Right renal pelvis (tissue), 4 donors: ENCODE measurements at places on chromosomes 16 and 17.

- DNase-seq: no peak
Measured at GRCh38 chr16:10979717-10980601, 35.6 kb downstream of the CLEC16A start.

- no peak for DNase-seq
Measured at GRCh38 chr16:70399951-70400350, 38.9 kb downstream of the ST3GAL2 start.

- no peak for DNase-seq
Measured at GRCh38 chr17:80374732-80375585, 40.0 kb upstream of the ENDOV start.

DNA sequence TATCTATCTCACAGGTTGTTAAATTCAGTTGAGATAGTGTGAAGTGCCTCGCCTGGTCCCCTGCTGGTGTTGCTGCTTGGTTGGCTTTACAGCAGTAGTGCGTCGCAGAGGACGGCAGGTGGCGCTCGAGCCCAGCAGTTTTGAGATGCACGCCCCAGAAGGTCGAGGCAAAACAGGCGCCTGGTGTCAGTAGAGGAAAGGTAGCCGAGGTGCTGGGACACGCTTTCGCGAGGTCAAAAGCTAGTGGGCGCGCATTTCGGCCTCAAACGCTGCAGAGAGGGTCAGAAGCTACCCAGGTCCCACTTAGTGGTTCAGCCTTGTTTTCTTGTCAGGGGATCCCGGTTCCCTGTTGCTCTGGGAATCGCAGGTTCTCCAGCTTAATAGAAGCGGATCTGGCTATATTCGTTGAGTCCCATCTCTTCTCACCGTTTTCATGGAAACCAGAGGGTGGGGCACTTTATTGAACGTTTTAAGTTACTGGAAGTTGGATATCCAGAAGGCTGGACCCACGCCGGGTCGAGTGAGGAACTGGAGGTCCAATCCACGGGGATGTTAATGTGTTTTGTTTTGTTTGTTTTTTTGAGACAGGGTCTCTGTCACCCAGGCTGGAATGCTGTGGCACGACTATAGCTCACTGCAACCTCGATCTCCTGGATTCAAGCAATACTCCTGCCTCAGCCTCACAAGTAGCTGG, 10.3 kb upstream of the ZFP90 start:
- peak; percentile 76 for DNase-seq

GRCh38 chr16:20901436-20902112, 1.0 kb downstream of the LYRM1 start:
- DNase-seq: no peak

- DNase-seq: no peak
Measured at GRCh38 chr17:6072157-6072556, 2.0 kb downstream of the WSCD1 start.

DNA sequence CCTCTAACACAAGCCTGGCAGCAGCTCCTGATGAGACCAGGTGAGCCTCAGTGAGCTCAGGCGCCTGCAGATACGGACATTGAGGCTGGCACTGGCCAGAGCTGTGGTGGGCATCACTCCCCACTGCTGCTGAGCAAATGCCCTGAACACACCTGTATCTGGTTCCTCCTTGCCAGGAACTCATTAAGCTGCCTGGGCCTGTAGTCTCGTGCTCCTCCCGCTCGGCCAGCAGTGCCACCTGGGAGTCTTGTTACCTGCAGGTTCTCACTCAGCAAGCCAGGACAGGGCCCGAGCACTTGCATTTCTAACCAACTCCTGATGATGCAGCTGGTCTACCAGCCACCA, 13.3 kb downstream of the EIF4A3 start:
- DNase-seq: no peak

GRCh38 chr17:17902376-17902775, 65.6 kb upstream of the SREBF1 start:
- no peak for DNase-seq

GRCh38 chr16:80100846-80101451, 439.8 kb upstream of the DYNLRB2 start:
- no peak for DNase-seq

GRCh38 chr17:31286587-31286986, 10.5 kb downstream of the OMG start:
- DNase-seq: no peak

GRCh38 chr17:34542700-34543336, 36.6 kb upstream of the TMEM132E start:
- DNase-seq: no peak

DNA sequence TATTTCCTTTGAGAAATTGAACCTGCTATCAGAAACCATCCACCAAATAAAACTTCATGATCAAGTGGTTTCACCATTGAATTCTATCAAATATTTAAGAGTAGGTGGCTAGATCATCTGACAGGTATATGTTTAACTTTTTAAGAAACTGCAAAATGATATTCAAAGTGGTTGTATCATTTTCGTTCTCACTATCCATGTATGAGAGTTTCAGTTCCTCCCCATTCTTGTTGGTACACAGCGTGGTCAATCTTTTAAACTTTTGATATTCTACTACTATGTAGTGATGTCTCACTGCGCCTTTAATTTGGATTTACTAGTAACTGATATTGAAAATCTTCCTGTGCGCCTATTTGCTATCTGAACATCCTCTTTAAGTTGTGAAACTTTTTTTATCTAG, 163.7 kb downstream of the CYB561 start:
- DNase-seq: no peak

- peak; percentile 43 for DNase-seq
Measured at GRCh38 chr16:10745841-10746240, 2.2 kb downstream of the NUBP1 start.

- DNase-seq: no peak
Measured at GRCh38 chr16:66846831-66847230, 2.6 kb downstream of the CA7 start.

- no peak for DNase-seq
Measured at GRCh38 chr17:56863974-56864373, 30.0 kb downstream of the DGKE start.

DNA sequence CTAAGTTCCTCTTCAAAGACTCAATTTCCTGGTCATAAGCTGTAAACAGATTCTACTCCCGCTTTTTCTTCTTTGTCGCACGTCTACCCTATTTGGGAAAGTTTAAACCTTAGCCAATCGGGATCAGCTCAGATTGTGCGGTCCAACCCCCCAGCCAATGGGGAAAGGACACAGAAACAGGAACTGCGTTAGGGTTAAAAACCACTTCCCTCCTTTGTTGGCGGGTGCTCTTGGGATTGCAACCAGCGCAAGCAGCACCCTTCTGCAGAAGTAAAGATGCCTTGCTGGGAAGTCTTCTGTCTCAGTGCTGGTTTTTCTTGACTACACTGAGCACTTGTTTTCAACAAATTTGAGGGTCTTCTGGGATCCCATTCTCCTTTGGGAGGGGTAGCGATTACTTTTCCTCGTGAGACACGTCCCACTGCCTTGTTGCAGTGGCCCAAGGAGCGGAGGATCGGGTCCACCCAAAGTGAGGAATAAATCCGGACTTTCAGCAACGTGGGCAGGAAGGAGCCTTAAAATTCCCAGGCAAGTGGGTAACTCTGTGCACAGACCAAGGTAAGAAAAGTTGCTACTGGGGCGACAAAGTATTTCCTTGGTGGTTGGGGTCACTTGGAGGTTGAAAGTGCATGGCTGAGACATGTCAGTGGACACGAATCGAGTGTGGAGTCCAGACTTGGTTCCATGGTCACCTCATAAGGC, 1.0 kb upstream of the YPEL3 start:
- no peak for DNase-seq

GRCh38 chr17:1186923-1187771, 7.4 kb upstream of the ABR start:
- no peak for DNase-seq

GRCh38 chr16:90022209-90023077, 3.2 kb upstream of the DBNDD1 start:
- DNase-seq: peak; percentile 87

- no peak for DNase-seq
Measured at GRCh38 chr16:8867216-8867931, 1.4 kb downstream of the CARHSP1 start.

GRCh38 chr17:79098282-79098867, 23.8 kb downstream of the ENGASE start:
- no peak for DNase-seq

DNA sequence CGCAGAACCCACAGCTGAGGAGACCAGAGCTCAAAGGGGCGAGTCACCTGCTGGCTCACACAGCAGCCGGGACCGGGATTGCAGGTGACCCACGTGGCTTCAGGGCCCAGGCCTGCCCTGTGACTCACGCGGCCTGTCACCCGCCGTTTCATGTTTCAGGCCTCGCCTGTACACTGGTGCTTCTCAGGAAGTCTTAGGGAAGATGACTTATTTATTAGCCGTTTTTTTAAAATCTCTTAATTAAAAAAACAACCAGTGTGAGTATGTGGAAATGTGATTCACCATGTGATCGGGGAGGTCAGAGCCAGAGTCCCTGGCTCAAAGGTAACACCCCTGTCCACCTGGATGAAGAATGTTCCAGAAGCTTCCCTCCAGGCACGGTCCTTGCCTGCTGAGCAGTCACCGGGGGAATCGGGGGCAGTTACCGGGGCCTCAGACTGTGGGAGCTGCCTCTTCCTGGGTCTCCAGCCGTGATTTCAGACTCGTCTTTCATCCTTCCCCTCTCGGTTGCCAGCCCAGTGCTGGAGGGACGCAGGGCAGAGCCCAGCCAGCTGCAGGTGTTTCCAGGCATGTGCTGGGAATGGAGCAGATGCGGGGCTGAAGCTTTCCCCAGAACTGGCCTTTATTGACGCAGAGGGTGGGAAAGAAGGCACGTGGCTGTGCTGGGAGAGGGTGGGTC, 49.3 kb downstream of the CMIP start:
- DNase-seq: no peak

- no peak for DNase-seq
Measured at GRCh38 chr17:21772321-21772720, 80.0 kb downstream of the KCNJ18 start.

GRCh38 chr16:56300242-56300623, 108.9 kb downstream of the GNAO1 start:
- no peak for DNase-seq

GRCh38 chr17:39138431-39139160, 12.8 kb downstream of the PLXDC1 start:
- DNase-seq: no peak

DNA sequence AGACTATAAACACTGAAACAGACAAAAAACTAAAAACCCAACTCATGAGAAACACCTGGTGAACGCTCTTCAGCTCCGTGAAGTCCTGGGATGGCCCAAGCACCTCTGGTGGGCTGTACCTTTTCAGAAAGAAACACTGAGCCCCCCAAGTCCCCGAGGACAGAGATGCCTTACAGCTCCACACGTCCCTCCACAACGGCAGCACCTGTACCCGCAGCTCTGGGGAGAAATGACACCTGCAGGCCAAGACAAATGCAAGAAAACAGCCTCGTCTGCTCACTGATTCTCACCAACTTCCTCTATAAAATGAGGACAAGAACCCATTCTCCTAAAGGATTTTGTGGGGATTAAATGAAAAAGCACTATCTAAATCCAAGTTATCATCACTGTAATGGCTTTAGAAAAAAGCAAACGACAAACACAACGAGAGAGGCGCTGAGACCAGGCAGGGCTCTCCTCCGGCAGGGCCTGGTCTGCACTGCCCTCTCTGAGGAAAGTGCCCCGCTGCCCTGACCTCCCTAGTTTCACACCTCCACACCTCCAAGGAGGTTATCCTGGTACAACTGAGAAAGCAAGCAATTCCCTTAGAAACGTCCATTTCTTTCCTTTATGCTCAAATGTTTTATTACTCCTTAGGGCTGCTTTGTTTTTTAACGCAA, 114.9 kb downstream of the ZNF778 start:
- DNase-seq: no peak

GRCh38 chr16:35142809-35143192, 1683.4 kb downstream of the TP53TG3F start:
- DNase-seq: no peak

GRCh38 chr17:72077326-72077960, 43.4 kb upstream of the SOX9 start:
- DNase-seq: no peak

DNA sequence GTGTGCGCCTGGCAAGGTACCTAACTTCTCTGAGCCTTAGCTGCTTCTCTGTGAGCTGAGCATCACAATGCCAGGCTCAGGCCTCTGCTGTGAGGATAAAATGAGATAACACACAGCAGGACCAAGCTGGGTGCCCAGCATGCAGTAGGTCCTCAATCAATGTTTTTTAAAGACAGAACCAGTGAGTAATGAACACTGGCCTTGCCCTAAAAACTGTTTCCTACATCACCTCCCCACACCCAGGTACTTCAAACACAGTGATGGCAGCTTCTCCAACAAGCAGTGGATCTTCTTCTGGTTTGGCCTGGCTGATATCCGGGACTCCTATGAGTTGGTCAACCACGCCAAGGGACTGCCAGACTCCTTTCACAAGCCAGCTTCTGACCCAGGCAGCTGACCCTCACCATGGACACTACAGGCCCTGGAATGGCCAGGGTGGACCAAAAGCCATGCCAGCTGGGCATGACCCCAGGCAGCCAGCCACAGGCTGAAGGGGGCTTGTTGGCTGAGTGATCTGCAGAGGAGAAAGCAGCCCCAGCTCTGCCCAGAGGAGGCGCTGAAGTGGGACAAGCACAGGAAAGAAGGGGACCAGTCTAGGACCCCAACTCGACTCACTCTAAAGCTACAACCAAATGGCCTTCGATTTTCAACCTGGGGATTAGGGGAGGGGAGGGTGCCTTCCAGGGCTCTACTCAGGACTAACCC, 3.9 kb downstream of the NAGS start:
- DNase-seq: no peak

- no peak for DNase-seq
Measured at GRCh38 chr17:52048137-52048898, 110.2 kb downstream of the CA10 start.

DNA sequence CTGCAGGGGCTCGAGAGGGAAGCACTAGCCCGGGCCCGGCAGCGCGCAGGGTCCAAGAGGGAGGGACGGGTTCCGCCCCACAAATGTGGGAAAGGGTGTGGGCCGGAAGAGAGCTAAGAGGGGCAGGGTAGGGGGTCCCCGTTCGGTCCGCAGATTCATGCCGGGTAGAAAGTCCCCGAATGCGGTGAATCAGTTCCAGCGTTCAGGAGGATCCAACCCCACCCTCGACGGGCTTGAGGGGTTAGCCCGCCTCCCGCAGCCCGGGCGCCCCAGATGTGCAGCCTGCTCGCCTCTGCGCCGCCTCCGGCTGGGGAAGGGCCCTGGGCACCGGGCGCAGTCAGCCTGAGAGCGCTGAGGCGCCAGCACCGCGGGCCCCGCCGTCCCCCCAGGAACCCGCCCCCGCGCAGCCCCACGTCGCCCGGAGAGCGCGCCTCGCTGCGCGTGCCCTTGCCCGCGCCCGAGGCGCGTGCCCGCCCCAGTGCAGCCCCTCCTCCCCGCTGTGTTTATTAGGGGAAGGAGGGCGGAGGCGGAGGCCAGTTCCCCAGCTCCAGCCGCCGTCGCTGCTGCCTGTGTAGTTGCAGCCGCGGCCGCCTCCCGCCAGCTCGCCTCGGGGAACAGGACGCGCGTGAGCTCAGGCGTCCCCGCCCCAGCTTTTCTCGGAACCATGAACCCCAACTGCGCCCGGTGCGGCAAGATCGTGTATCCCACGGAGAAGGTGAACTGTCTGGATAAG, at the start of gene LASP1:
LASP1 (plus strand) TSS at position 533 of the 733 bp plus-strand sequence; CDS start at position 665, 132 bp downstream.
- no peak for DNase-seq

GRCh38 chr16:47037396-47037745, 63.9 kb upstream of the DNAJA2 start:
- DNase-seq: no peak

GRCh38 chr16:76681296-76681695, 404.1 kb downstream of the CNTNAP4 start:
- no peak for DNase-seq

GRCh38 chr17:49878931-49879904, 31.3 kb upstream of the TAC4 start:
- DNase-seq: no peak
